Fibroblast of lung (primary cell): ENCODE measurements at places on chromosomes 12 and 14.

DNA sequence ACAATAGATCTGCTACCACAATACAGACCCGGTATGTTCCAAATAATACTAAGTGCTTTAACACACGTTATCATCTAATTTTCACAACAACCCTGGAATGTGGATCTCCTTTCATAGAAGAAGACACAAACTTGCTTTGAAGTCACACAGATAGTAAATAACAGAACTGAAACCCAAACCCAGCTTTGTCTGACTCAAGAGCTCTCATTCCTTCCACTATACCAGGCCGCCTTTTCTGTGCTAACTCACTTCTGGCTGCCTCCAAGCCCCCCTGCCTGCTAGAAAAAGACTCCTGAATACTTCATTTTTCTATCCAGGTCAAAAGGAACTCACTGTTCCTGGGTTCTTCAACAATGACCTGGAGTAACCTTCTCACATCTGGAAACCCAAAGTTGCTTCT lies 37.8 kb downstream of the PRPF40B start:
- DNase-seq: no peak
- no peak overlapping the region for H3K27ac ChIP-seq
- no peaks in the 10 kb centered on the region for H3K27me3 ChIP-seq
- H3K4me3 ChIP-seq: no peak overlapping the region

GRCh38 chr12:109946505-109946904 lies 46.4 kb downstream of the TCHP start:
- peaks cover 10% of the 10 kb centered on the region for H3K36me3 ChIP-seq
- no peak for DNase-seq
- peaks cover 42% of the 10 kb centered on the region for H3K4me1 ChIP-seq
- no peaks in the 10 kb centered on the region for H3K27me3 ChIP-seq
- no peak overlapping the region for H3K4me3 ChIP-seq

DNA sequence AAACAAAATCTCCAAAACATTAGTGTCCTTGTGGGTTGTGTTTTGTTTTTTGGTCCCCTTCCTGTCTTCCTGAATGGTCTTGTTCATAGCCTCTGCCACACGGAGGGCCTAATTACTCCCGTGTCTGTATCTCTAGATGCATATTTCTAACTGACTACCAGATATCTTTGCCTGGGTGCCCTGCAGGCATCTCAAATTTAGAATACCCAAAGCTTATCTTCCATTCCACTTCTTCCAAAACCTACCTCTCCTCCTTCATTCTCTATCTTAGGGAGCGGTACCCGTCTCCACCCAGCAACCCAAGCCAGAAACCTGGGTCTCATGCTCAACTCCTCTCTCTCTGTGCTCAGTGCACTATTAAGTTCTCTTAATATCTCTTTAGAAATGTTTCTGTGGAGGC lies 10.9 kb upstream of the METAP2 start:
- DNase-seq: no peak
- H3K4me3 ChIP-seq: no peak overlapping the region
- H3K27me3 ChIP-seq: no peaks in the 10 kb centered on the region
- no peaks in the 10 kb centered on the region for H3K36me3 ChIP-seq
- no peak overlapping the region for H3K27ac ChIP-seq

GRCh38 chr14:83828406-83828805 lies 1701.5 kb upstream of the FLRT2 start:
- no peaks in the 10 kb centered on the region for H3K27me3 ChIP-seq
- H3K4me3 ChIP-seq: no peak overlapping the region
- peak; percentile 1 for DNase-seq
- no peaks in the 10 kb centered on the region for H3K4me1 ChIP-seq

GRCh38 chr12:57127101-57127725 lies 1.1 kb upstream of the LRP1 start:
- peaks cover 20% of the 10 kb centered on the region for H3K4me1 ChIP-seq
- peak overlapping the region; percentile 86 for H3K4me3 ChIP-seq
- H3K27me3 ChIP-seq: no peaks in the 10 kb centered on the region
- H3K36me3 ChIP-seq: peaks cover 4% of the 10 kb centered on the region
- DNase-seq: peak; percentile 64
- H3K27ac ChIP-seq: peak overlapping the region; percentile 19

- H3K4me3 ChIP-seq: no peak overlapping the region
- no peaks in the 10 kb centered on the region for H3K36me3 ChIP-seq
- DNase-seq: no peak
- no peaks in the 10 kb centered on the region for H3K4me1 ChIP-seq
Measured at GRCh38 chr12:132174839-132175490, 30.7 kb downstream of the NOC4L start.

GRCh38 chr14:72948481-72949138 lies 22.3 kb downstream of the DCAF4 start:
- H3K27me3 ChIP-seq: no peaks in the 10 kb centered on the region
- no peaks in the 10 kb centered on the region for H3K4me1 ChIP-seq
- peak; percentile 51 for DNase-seq
- H3K36me3 ChIP-seq: no peaks in the 10 kb centered on the region
- H3K4me3 ChIP-seq: no peak overlapping the region

DNA sequence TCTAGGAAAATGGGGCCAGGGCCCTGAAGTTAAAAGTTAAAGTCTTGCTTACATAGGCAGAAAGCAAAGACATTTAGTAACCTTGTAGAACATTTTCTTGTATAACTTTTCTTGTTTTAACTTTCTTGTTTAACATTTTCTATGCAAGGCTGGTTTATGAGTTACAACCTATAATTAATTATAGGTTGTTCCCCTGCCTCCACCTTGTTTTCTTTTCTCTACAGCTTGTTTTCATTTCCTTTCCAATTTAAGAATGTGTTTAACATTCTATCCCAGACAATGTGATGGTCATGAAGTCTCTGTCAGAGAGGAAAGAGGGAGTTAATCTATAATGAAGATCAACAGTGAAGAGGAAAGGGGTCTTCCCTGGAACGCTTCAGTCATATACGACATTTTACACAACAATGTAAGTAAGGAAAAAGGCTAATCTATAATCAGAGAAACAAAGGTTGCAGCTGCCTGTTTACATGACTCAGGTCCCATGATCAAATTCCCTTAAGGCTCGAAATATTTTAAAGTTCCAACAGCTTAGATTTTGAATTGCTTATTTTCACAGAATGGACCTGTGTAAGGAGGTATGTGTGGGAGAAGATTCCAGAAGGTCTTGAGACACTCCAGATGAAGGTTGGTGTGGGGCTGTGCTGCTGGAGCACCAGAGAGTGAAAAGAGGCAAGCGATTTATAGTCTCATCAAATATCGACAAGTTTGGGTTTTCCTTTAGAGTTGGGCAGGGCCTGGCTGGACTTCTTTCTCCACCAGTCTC lies 34.2 kb upstream of the TCL1B start:
- no peaks in the 10 kb centered on the region for H3K27me3 ChIP-seq
- no peaks in the 10 kb centered on the region for H3K4me1 ChIP-seq
- H3K36me3 ChIP-seq: no peaks in the 10 kb centered on the region
- H3K4me3 ChIP-seq: no peak overlapping the region

DNA sequence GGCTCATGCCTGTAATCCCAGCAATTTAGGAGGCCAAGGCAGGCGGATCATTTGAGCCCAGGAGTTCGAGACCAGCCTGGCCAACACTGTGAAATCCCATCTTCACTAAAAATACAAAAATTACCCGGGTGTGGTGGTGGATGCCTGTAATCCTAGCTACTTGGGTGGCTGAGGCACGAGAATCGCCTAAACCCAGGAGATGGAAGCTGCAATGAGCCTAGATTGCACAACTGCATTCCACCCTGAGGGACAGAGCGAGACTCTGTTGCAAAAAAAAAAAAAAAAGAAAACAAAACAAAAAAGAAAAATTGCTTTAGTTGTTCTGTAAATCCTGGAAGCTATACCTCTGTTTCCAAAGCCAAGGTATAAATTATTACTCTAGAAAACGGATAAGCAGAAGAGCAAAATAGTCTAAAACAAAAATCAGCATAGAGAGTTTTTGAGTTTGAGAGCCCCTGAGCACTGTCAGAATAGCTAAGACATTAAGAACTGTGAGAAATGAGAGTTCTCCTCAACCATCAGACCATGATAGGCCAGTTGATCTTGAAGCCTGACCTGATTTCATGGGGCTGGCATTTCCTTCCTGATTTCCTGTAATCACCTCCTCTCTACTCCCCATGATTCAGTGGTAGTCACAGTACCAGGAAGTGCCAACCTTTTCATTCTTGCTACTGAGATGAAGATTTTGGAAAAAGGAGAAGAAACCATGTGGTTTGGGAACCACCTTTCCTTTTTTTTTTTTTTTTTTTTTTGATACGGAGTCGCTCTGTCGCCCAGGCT lies 31.7 kb downstream of the ATP2A2 start:
- H3K4me1 ChIP-seq: peaks cover 11% of the 10 kb centered on the region
- peak; percentile 78 for DNase-seq
- H3K27me3 ChIP-seq: no peaks in the 10 kb centered on the region
- H3K4me3 ChIP-seq: no peak overlapping the region
- H3K27ac ChIP-seq: peak overlapping the region; percentile 58

DNA sequence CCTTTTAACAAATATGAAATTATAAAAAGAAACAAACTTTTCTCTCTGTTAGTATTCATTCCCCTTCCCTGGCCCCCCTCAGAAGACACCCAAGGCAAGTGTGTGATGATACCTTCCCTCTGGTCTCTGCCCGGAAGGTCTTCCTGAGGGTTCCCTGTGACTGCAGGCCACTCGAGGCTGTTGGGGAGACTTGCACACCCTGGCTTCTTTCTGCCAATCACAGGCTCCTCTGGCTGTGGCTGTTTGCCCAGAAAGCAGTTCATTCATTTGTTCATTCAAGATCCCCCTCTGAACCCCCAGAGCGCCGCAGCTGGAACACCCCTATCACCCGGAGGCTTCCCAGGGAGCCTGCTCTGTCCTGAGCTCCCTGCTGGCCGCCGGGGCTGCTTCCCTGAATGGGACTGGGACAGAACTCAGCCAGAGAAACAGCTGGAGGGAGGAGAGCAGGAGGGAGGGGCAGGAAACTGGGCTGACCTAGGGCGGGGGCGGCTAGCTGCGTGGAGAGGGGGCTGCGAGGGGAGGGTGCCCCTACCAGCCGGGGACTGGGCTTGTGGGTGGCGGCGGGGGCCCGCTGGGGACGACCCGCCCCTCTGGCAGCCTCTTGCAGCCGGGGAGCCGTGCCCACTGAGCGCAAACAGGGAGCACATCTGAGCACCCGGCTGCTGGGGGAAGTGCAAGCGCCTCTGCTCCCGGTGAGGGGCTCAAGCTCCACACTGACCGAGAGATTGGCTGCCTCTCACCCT lies at the start of gene CMKLR1:
Gene CMKLR1, minus strand, starts transcription at position 397 of the 743 bp plus-strand sequence. CDS start 45,720 bp downstream, outside the sequence.
- no peaks in the 10 kb centered on the region for H3K36me3 ChIP-seq
- peaks cover 5% of the 10 kb centered on the region for H3K27me3 ChIP-seq
- no peak within 1 kb of the TSS for H3K4me3 ChIP-seq
- no peak within 1 kb of the TSS for H3K27ac ChIP-seq

- no peaks in the 10 kb centered on the region for H3K4me1 ChIP-seq
- peaks cover 2% of the 10 kb centered on the region for H3K36me3 ChIP-seq
- DNase-seq: no peak
- H3K27ac ChIP-seq: no peak overlapping the region
Measured at GRCh38 chr12:112275207-112275606, 107.0 kb downstream of the HECTD4 start.

- no peak overlapping the region for H3K4me3 ChIP-seq
- H3K27me3 ChIP-seq: no peaks in the 10 kb centered on the region
- no peaks in the 10 kb centered on the region for H3K4me1 ChIP-seq
- H3K27ac ChIP-seq: no peak overlapping the region
Measured at GRCh38 chr12:132071040-132071810, 72.9 kb downstream of the DDX51 start.

DNA sequence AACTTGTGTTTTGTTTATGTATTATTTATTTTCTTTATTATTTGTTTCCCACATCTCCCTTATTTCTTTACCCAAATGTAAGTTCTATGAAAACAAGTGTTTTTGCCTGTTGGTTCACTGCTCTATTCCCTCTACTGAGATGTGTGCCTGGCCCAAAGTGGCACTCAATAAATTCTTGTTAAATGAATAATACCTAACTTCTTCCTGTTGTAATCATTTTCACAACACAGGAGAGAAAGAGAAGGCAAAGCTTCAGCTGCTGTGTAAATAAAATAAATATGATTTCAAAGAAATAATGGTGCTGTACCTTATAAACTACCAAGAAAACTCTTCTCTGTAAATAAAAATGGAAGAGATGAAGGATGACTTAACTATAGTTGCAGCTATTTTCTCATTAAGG lies 116.2 kb downstream of the TRHDE start:
- H3K36me3 ChIP-seq: no peaks in the 10 kb centered on the region
- no peaks in the 10 kb centered on the region for H3K4me1 ChIP-seq
- DNase-seq: no peak
- H3K4me3 ChIP-seq: no peak overlapping the region
- no peak overlapping the region for H3K27ac ChIP-seq

- no peaks in the 10 kb centered on the region for H3K36me3 ChIP-seq
- no peaks in the 10 kb centered on the region for H3K27me3 ChIP-seq
- H3K4me1 ChIP-seq: no peaks in the 10 kb centered on the region
- no peak overlapping the region for H3K4me3 ChIP-seq
Measured at GRCh38 chr14:51317373-51317772, 77.3 kb downstream of the TMX1 start.

- H3K4me1 ChIP-seq: peaks cover 5% of the 10 kb centered on the region
- peaks cover 5% of the 10 kb centered on the region for H3K36me3 ChIP-seq
- no peak overlapping the region for H3K4me3 ChIP-seq
- peak overlapping the region; percentile 39 for H3K27ac ChIP-seq
- no peaks in the 10 kb centered on the region for H3K27me3 ChIP-seq
- peak; percentile 33 for DNase-seq
Measured at GRCh38 chr12:93484315-93484981, 17.1 kb downstream of the MRPL42 start.

GRCh38 chr12:12837025-12837812 lies 24.1 kb downstream of the DDX47 start:
- peak; percentile 81 for DNase-seq
- H3K4me1 ChIP-seq: peaks cover 10% of the 10 kb centered on the region
- H3K4me3 ChIP-seq: no peak overlapping the region
- H3K27me3 ChIP-seq: no peaks in the 10 kb centered on the region

GRCh38 chr12:56377310-56377988 lies 14.8 kb upstream of the APOF start:
- H3K27ac ChIP-seq: no peak overlapping the region
- no peaks in the 10 kb centered on the region for H3K4me1 ChIP-seq

DNA sequence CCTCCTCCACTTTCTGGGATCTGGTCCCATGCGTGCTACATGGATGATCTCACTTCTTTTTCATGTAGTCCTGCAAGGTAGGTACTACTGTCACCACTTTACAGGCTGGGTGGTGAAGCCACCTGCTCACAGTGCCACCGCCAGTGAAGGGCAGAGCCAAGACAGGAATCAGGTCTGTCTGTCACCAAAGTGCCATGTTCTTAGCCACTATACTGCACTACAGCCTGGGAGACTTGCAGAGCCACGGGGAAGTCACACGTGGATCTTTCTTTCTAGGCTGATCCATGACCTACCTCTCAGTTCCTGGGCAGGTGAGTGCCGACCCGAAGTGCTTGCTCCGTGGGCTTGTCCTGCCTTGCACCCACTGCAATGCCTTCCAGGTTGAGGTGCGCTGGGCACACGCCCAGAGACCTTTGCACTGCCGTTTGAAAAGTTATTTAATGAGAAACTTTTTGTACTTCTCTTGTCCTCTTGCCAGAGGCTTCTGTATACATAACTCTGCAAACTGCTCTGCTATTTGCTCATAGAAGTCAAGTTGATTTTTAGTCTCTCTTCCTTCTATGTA lies 19.7 kb upstream of the CLMN start:
- no peaks in the 10 kb centered on the region for H3K4me1 ChIP-seq
- no peak overlapping the region for H3K27ac ChIP-seq
- no peaks in the 10 kb centered on the region for H3K27me3 ChIP-seq
- H3K4me3 ChIP-seq: no peak overlapping the region
- no peak for DNase-seq
- no peaks in the 10 kb centered on the region for H3K36me3 ChIP-seq
